Central memory CD4-positive, alpha-beta T cell (primary cell): ENCODE measurements at places on chromosomes 11 and 22.
A peak's percentile ranks its signal among the peaks of the same experiment; 100 is the strongest.

- DNase-seq, result no peak
Observed at GRCh38 chr11:33211580-33211979, 45.6 kb upstream of the HIPK3 start.

DNA sequence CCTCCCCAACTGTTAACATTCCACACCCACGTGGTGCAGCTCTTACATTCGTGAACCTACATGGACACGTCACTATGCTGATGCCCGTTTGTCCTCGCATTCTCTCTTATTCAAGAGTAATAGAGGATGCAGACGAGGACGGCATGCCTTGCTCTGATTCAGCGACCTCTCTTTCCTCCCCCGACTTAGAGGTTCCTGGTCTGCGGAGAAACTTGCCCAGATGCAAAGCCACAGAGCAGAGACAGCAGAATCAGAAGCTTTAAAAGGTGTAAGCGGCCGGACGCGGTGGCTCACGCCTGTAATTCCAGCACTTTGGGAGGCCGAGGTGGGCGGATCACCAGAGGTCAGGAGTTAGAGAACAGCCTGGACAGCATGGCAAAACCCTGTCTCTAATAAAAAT lies 288.0 kb downstream of the NTM start:
- DNase-seq, result no peak

GRCh38 chr11:57639321-57640067 lies 10.2 kb downstream of the YPEL4 start:
- no peak for DNase-seq

GRCh38 chr22:48084041-48084728 lies 1321.7 kb downstream of the TBC1D22A start:
- DNase-seq, result no peak

- DNase-seq, result no peak
Observed at GRCh38 chr11:92410526-92410925, 185.9 kb downstream of the FAT3 start.

- DNase-seq, result no peak
Observed at GRCh38 chr11:13119941-13120520, 110.9 kb downstream of the RASSF10 start.

- DNase-seq, result no peak
Observed at GRCh38 chr11:112523477-112523876, 262.8 kb upstream of the PLET1 start.

GRCh38 chr11:97990162-97990920 lies 1030.4 kb upstream of the CNTN5 start:
- DNase-seq, result no peak

DNA sequence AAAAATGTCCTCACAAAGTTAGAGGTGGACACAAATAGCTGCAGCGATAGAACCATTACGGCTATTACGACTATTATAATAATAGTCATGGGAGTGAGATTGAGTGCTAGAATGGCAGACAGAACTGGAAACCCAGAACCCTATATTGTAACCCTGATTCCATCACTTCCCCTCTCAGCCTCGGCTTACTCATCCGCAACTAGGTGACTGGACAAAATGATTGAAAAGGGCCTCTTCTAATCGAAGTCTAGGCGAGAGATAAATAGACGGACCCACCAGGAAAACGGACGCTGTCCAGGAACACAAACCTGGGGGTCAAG lies 629 bp downstream of the PSMA1 start:
- peak; percentile 9 for DNase-seq

DNA sequence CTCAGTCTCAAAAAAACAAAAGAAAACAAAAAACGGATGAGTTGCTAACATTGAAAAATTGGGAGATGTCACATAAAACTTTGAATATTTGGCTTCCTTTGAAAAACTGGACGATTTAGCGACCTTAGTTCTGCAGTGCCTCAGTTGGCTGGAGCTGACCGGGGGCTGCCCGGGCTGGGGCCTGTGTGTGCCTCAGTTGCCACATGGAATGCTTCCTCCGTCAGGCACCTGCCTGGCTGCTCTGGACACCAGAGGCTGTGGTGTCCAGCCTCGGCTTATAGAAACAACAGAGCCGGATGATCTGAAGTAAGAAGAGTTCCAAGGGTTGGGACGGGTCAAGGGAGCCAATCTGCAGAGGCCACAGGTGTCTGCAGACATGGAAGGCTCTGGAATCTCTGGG lies 50.2 kb downstream of the CACNG2 start:
- no peak for DNase-seq

DNA sequence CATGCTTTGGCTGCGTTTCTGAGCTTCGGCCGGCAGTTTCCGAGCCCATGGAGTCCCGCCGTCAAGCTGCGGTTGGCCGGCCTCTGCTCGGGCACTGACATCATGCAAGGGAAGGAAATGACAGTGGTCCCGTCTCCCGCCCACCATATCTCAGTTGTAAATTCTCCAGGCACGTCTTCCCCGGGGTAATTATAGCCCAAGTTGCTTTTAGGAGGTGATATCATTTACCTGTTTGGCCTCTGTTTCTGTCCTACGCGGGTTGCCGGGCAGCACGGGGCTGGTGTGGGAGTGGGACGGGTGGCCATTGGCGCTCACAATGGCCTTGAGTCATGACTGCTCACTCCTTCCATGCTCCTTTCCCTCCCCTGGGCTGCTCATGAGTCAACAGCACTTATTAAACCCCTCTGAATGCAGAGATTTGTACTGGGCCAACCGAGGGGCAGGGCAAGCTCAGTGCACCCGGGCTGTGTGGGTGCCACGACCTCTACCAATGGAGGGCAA lies 4.2 kb upstream of the ANO1 start:
- no peak for DNase-seq

GRCh38 chr22:49853981-49854831 lies 562 bp downstream of the ZBED4 start:
- DNase-seq, result no peak
